ENCODE measurements at places on chromosomes 1 and 21.

GRCh38 chr1:97895278-97895677 is 25.6 kb downstream of the DPYD start:
- DNase-seq = no peak

- DNase-seq = no peak
Measured at GRCh38 chr1:78040484-78041089, 5.2 kb upstream of the GIPC2 start.

- DNase-seq = no peak
Measured at GRCh38 chr1:86950712-86951419, 36.4 kb downstream of the HS2ST1 start.

GRCh38 chr1:212536586-212536985 is 72.0 kb upstream of the ATF3 start:
- no peak for DNase-seq

Measured in stimulated activated CD4-positive, alpha-beta T cell treated with anti-CD3 and anti-CD28 coated beads, Interleukin-2, amount 100 ng/mL, for 24 hours (primary cell).